Hypothalamus (tissue), 51 donors: ENCODE measurements at places on chromosomes 7 and 10.

DNA sequence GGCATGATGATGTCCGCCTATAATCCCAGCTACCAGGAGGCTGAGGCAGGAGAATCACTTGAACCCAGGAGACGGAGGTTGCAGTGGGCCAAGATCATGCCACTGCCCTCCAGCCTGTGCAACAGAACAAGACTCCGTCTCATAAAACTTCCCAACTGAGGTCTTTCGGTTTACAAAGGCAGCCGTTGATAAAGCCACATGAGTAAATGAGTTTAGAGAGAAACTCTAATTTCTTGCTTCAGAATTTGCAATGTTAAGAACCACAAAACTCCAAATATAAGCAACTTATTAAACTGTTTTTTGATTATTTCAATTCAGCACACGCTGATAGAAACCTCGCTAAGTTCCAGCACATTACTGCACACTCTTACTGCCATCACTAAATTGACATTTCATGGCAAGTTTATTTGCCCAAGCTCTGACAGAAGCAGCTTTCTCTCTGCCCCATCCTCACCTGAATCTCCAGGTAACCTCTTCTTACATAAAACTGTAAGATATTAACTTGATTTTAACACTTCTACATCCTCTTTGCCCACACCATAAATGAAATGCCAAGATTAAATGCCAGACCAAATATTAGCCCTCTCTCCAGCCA lies 67.7 kb downstream of the FGFR2 start:
- DNase-seq: no peak

- DNase-seq: no peak
These were observed 53.3 kb downstream of the SEC23IP start for GRCh38 chr10:119945805-119946204.

GRCh38 chr7:71009636-71010035 lies 122.3 kb upstream of the GALNT17 start:
- no peak for DNase-seq

DNA sequence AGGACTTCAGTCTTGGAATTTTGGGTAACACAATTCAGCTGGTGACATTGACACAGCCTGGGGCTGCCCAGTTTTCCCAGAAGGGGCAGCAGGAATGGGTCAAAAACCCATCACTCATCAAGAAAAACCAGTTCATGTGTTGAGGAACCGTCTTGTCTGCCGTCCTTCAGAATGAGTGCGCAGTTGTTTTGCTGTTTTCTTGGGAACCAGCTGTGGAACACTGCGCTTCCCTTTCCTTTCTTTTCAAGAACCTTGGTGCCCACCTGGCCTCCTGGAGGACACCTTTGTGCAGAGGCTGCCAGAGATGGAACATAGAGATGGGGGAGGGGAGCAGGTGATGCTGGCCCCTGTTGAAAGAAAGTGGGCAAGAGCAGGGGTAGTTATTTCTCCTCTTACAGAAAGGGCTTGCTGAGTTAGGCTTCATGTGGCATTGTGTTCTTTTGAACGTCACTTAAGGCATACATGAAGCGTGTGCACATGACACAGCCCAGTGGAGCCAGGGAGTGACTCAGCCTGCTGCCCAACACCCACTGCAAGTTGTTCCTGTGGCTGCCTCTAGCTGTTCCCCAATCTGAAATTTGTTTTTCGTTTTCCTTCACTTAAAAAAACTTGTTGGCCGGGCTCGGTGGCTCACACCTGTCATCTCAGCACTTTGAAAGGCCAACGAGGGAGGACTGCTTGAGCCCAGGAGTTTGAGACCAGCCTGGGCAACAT lies 87.4 kb upstream of the TNS3 start:
- peak; percentile 10 for DNase-seq

GRCh38 chr10:91974960-91975359 lies 51.4 kb downstream of the BTAF1 start:
- DNase-seq: no peak

DNA sequence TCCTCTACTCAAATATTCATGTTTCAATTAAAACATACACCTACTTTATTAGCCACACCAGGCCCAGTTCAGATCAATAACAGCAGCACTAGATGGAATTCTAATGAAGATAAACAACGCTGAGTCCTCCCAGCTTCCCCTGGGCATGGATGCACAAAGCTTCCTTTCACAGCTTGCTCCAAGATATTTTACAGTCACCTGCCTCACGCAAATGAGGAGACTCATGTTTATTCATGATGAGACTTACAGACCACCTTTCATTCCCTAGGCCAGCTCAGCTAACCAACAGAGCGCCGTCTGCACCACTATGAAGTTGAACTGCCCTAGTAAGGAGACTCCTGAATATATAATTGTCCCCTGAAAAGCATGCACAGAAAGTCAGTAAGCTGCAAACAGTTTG lies 283.0 kb upstream of the AOAH start:
- no peak for DNase-seq

GRCh38 chr10:29394321-29394932 lies 105.6 kb downstream of the LYZL1 start:
- DNase-seq: no peak

DNA sequence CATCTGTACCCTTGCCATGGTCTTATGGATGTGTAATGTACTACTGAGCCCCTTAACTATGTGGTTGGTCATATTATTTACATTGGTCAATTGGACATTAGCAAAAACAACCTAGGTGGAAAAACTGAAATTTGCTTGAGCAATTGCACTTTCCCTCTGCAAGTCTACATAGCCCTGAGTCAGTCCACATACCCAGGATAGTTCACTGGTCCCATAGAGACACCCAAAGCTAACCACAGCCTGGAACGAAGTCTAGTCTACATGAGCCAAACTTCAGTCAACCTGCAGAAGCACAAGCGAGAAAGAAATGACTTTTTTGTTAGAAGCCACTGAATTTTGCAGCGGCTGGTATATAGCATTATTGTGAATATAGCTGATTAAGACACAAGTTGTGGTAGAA lies 37.6 kb upstream of the COL1A2 start:
- DNase-seq: no peak

DNA sequence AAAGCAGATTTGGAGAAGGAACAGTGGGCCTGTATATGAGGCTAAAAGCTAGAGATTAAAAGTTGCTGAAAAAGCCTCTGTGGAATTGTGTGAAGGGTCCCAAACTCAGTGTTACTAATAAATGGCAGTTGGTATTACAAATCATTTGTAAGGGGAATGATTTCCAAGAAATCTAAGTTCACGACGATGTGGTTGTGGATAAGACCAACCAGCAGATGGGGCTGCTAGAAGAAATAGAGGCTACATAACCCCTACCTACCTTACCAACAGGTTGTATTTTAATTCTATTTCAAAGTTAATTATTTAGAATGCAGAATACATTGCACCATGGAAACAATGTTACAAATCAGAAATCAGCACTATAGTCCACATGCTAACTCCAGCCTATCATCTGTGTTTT lies 377.1 kb downstream of the HPSE2 start:
- DNase-seq: no peak

GRCh38 chr7:19016140-19016539 lies 101.3 kb downstream of the TWIST1 start:
- DNase-seq: no peak

GRCh38 chr7:22935269-22935668 lies 78.7 kb downstream of the HYCC1 start:
- no peak for DNase-seq

DNA sequence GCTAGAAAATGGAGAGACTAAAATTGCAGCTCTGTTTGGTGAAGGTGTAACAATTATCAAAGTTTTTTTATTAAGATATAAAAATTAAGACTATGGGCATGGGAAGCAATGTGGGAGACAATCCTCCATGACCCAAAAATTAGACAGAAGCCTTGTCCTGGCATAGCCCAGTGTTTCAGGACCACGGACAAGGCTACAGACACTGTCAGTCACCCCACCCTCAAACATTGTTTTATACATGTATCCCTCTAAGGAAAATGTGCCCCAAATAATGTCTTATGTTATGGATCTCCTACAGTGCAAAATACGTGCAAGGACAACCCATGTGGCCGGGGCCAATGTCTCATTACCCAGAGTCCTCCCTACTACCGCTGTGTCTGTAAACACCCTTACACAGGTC lies 24.0 kb downstream of the HABP2 start:
- no peak for DNase-seq

DNA sequence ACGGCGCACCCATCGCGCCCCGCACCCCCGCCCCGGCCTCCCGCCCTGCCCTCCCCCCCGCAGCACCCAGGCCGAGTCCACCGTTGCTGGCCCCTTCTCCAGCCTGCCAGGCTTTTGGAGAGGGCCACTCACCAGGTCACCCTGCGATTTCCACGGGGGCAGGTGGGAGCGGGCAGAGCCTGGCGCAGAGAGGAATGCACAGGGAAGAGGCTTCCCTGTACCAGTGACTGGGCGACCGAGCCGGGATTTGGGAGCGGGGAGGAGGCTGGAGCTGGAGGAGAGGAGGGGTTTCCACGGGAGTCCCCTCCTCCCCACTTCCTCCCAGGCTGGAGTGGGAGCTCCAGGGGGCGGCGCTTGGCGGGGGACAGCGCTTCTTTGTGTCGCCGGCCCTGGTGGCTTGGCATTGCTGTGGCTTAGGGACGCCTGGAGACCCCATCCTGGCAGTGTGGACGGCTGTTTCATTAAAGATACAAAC lies 19.3 kb downstream of the TCAF1 start:
- DNase-seq: peak; percentile 81

DNA sequence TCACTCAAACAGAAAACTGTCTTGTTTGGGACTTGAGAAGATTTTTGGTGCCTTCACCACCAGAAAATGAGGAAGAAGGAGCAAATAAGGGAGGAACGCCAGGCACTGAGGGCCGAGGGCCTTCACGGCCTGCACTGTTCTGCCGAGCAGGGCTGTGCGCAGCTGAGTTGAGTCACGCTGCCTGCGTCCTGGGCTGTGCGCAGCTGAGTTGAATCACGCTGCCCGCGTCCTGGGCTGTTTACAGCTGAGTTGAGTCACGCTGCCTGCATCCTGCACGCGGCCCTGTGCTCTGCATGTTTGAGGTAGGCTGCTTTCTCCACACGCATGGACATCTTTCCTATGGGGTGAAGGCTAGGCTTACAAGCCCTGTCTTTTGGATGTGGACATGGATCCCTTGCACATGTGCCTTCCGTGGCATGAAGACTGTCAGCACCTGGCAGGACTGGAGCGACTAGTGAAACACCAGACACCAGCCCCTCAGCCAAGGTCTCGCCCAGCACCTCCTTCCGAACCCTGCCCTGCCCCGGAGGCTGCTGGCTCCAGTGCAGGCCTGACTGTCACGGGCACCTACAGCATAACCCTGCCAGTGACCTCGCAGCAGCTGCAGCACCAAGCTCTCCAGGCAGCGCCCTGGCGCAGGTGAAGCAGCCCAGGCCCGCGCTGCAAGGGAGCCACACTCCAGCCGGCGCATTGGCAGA lies 96.7 kb downstream of the HTR5A start:
- DNase-seq: no peak

GRCh38 chr7:91250706-91251105 lies 13.5 kb upstream of the FZD1 start:
- DNase-seq: no peak

- no peak for DNase-seq
These were observed 55.1 kb upstream of the AASS start for GRCh38 chr7:122199171-122199570.
